ENCODE measurements at places on chromosomes 13 and 19.

DNA sequence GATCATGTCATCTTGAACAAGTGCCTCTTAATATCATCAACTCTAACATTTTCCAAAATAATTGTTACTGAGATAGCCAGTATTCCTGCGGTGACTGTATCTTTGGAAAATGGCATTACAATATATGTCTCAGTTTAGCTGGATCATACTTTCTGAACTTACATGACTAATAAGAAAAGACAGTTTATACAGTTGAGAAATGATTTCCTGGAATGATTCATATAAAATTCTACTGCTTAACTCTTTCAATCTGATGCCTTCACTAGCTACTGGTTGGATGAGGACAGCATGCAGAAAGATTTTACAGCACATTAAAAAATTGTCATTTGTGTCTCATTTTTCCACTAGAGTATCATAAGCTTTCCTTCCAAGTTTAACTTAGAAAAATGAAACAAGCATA, 302.1 kb downstream of the PCDH17 start:
- DNase-seq, result no peak

- DNase-seq, result no peak
Measured at GRCh38 chr19:8596168-8596567, 14.3 kb downstream of the ADAMTS10 start.

DNA sequence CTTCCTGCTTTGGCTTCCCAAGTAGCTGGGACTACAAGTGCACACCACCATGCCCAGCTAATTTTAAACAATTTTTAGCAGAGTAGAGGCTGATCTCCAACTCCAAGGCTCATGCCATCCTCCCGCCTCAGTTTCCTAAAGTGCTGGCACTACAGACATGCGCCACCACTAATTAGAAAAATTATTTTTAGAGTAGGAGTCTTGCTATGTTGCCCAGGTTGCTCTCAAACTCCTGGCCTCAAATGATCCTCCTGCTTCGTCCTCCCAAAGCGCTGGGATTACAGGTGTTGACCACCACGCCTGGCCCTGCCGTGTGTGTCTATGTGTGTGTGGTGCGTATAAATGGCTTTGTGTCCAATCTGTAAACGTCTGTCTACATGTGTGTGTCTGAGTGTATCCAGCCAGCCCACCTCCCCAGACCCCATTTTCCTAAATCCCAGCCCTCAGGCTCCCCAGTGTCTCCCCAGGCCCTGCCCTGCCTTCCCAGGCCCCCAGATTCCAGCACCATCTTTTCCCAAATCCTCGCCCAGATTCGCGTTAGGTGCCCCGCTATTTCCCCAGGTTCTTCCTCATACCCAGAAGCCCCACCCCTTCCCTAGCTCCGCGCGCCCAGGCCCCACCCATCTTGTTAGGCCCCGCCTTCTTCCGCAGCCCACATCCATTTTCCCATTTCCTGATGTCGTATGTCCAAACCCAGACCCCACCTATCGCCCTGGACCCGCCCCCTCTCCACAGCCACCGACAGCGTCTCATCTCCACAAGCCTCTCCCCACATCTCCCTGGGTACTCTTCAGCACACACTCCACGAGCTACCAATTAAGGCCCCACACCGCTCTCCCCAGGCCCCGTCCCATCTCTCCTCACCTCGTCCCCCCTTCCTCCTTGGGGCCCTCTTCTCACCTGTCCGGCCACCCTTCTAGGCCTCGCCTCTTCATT, 24.9 kb downstream of the SLC8A2 start:
- no peak for DNase-seq

DNA sequence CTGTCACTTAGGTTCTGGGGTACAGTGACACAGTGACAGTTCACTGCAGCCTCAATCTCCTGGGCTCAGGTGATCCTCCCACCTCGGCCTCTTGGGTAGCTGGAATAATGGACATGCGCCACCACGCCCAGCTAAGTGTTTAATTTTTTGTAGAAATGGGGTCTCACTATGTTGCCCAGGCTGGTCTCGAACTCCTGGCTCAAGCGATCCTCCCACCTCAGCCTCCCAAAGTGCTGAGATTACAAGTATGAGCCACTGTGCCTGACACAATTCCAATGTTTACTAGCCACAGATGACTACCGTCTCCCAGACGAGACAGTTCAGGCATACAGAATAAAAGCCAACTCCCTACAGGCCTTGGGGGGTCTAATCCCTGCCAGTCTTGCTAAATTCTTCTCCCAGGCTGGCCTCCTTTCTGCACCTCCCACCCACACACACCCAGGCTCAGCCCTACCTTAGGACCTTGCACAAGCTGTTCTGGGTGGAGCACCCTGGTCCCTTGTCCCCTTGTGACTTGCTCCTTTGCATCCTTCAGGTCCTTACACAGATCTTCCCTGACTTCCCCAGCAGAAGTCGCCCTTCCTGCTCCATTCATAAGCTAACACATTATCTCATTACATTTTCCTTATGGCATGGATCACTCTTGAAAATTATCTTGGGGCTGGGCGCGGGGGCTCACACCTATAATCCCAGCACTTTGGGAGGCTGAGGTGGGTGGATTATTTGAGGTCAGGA, 106.4 kb downstream of the INSR start:
- no peak for DNase-seq

GRCh38 chr13:109728791-109729731, 57.3 kb downstream of the IRS2 start:
- no peak for DNase-seq

DNA sequence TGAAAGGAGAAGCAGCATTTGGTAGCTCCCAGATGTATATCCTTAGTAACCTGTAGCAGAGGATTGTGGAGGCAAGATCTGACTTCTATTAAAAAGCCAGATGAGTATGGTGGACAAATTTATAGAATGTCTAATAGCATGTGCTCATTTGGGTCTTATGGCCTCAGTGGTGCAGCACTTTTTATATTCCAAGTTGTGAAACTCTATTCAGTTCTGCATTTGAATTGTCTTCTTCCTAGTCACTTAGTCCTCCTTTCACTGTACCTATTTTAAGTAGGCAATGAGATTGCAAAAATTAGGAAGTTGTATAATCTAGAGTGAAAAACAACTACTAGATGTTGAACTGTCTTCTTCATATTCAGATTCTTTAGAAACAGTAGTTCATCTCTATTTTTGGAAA, 412.5 kb upstream of the PCDH9 start:
- DNase-seq, result no peak

GRCh38 chr13:111864566-111864965, 202.4 kb upstream of the SOX1 start:
- DNase-seq, result peak; percentile 55

DNA sequence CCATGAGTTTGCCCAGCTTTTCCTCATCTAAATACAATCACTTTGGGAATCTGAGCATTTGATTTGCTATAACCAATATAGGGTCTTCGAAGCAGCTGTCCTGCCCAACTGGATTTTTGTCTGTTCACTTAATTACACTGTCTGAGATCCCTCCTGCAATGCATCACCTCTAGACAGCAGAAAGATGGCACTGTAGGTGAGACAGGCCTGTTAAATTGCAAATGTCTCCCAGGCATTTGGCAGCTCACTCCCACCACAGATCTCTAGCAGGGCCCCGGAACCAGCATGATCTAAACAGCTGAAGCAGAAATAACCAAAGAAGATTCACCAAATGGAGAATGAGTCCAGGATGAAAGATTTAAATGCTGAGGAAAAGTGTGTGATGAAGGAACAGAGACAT, 41.9 kb upstream of the SERPINE3 start:
- DNase-seq, result no peak

DNA sequence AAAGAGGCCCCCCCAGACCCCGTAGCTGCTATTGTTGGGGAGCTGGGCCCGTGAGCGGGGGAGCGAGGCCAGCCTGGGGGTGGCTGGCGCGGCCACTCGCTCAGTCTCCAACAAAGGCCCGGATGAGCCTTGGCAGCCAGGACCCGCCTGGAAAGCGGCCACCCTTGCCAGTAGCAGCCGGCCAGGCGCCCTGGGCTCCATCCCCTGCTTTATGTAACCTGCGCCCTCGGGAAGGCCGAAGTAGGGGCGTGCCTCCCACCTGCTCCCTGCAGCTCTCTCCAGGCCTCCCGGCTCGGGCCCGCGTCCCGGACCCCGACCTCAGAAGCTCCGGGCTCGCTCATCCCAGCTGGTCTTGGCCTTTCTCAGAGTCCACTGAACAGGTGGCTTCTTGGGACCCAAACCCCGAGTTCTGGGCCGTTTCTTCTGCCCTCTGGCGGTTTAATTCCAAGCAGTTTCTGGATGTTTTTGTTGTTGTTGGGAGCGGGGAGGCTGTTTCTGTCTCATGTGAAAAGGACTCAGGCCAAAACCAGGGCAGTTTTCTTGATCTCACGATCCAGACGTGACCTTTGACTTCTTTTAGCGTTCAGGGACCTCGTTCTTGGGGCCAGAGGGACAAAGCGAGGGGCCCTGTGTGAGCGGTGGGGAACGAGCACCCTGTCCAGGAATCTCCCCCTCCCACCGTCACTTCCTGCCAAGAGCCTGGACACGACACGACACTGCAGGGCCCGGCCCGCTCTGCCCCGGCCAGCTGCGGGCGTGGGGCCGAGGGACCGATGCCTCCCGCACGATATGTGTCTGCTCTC, 1.2 kb downstream of the CDC34 start:
- DNase-seq, result peak; percentile 90

DNA sequence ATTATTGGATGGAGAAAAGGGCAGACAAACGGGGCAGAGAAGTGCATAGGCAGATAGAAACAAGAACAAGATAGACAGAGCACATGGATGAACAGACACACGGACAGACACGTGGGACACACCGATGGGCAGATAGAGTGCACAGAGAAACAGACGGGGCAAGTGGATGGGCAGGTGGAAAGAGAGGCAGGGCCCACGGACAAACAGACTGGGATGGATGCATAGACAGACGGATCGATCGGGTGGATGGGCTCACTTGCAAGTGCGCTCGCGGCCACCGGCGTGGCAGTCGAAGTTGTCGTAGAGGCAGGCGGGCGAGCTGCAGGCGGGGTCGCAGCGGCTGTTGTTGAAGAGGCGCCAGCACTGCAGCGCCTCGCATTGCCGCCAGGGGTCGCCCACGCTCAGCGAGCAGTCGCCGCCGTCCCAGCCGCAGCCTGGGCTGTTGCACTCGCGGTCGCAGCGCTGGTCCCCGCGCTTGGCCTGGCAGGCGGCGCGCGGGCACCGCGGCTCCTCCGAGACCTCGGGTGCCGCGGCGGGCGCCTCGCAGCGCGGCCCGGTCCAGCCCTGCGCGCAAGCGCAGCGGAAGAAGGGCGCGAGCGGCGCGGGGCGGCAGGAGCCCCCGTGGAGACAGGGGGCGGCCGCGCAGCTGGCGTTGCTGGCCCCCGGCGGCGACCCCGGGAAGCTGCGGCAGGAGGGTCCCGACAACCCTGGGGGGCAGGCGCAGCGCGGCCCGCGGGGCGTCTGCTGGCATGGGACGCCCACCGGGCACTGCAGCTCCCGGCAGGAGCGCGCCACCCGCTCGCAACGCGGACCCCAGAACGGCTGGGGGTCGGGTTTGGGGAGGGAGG, 23.3 kb downstream of the NOTCH3 start:
- DNase-seq, result no peak

- DNase-seq, result no peak
Measured at GRCh38 chr19:50657712-50658440, 8.6 kb downstream of the C19orf81 start.

GRCh38 chr13:38897521-38897920, 93.1 kb downstream of the STOML3 start:
- DNase-seq, result no peak

GRCh38 chr19:35134601-35135242, at the start of gene LGI4:
LGI4 (minus strand) TSS chr19:35135059; CDS start chr19:35134680, 379 bp downstream.
- DNase-seq, result no peak

DNA sequence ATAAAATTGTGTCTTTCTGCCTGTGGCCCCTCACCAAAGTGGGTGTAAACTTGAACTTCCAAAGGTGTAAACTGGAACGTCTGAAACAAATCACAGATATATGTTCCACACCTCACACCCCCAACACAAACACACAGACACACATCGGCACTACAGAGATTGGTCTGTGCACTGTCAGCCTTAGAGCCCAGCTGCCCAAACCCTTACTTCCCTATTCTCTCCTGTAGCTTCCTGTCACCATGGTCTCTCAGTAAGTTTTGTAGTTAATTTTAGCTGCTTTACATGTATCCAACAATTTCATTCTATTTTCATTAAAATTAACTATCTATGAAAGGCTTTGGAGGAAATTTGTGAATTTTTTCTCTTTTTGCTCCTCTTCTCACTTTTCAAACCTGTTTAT, 5.4 kb downstream of the TM9SF2 start:
- no peak for DNase-seq

DNA sequence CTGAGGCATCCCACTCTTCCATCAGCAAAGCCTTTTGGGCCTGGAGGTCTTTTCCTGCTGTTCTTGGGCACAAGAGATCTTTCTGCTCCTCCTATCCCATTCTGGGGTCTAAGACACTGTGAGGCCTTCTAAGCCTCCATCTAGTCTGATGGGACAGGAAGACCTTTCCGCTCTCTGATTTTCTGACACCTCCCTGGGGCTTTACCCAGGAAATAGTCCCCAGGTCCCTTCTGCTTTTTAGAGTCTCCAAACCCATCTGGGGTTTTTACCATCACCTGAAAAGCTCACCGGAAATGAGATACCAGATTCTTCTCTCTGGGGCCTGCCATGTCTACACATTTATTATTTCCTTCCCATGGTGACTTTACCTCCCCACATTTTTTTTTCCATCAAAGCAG, 21.1 kb downstream of the CLEC17A start:
- no peak for DNase-seq

- DNase-seq, result no peak
Measured at GRCh38 chr13:42680748-42681147, 100.6 kb upstream of the FAM216B start.

GRCh38 chr19:1520203-1520780, 3.6 kb upstream of the PLK5 start:
- DNase-seq, result no peak

DNA sequence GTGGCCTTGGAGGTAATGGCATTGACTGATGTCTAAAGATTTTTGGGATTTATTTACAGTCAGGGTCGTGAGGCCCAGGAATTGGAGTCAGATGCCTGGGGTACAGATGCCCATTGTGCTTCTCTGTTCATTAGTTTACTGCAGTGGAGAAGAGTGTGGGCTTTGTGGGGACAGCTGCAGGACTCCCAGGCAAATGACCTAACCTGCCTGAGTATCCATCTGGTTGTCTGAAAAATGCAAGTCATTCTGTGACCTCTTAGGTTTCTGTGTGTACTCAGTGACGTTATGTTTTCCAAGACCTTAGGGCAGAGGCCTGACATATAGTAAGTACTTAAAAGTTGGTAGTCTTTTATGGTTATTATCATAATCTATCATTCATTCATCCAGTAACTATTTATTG, 60.5 kb downstream of the SPATA13 start:
- DNase-seq, result no peak

DNA sequence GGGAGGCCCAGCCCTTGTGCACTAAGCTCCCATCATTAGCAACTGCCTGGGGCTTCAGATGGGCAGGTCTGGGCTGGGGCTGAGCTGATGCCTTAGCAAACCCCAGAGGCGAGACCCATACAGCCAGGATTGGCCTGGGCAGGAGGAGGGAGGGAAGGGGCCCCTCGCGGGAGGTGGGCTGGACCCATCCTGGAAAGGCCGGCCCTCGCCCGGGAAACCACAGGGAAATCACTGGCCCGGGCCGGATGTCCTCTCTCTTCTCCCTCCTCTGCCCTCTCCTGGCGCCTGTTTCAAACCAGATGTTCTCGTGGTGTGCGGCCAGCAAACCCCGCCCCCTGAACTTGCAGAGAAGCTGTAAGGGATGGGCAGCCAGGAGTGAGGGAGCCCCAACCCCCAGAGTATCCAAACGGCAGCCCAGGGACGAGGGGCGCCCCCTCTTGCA, 43.1 kb downstream of the TMEM255B start:
- peak; percentile 91 for DNase-seq
